Muscle of arm (tissue), 14 donors: ENCODE measurements at places on chromosomes 5 and 9.
A peak's percentile ranks its signal among the peaks of the same experiment; 100 is the strongest.

GRCh38 chr9:121301881-121302286 lies 33.9 kb downstream of the GSN start:
- no peak for DNase-seq

DNA sequence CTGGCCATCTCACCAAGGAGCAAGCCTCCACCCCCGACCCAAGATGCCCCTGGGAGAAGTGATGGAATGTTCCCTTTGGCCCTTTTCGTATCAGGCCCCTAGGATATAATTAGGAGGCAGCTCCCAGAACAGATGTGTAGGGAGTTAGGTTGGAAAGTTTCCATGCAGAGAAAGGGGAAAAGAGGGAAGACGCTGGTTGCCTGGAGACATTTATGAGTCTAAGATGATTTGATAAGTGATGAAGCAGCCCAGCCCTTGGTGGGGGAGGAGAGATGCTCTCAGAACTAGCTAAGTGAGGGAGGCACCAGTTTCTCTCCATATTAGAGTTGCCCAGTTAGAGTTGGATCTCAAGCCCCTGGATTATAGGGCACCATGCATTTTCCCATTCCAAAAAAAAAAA lies 137.5 kb downstream of the GNA14 start:
- no peak for DNase-seq

- DNase-seq: peak; percentile 0
These were observed 269.9 kb downstream of the PRR16 start for GRCh38 chr5:120734033-120734432.

DNA sequence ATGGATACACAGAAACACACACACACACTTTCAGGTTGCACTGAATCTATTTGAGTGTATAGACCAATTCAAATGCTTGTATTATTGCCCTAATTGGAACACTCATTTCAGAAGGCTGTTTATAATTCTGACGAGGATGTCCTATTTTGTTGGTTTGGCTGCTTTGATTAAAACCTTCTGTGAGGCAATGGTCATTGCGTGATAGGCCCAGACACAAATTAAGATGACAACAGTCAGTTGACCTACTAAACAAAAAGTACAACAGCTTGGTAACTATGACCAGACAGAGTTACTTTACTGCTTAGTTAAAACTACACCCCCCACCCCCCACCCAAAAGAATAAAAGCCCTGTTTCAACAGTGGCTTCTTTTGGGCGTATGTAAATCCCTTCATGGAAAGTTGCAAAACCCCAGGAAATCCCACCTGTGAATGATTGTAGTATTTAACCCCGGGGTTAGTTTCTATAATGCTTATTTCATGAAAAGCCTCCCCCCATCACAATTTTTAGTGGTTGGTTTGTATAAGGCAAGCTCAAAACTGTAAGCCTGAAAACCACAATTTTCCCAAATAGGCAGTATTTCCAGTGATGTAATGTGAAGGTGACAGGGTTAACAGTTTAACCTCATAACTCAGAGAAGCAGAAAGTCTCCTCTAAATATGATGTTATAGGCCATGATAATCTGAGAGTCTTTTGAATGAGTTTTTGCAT lies 340.8 kb downstream of the FGF10 start:
- DNase-seq: no peak

- no peak for DNase-seq
These were observed 78.6 kb downstream of the ANXA1 start for GRCh38 chr9:73230251-73230650.

DNA sequence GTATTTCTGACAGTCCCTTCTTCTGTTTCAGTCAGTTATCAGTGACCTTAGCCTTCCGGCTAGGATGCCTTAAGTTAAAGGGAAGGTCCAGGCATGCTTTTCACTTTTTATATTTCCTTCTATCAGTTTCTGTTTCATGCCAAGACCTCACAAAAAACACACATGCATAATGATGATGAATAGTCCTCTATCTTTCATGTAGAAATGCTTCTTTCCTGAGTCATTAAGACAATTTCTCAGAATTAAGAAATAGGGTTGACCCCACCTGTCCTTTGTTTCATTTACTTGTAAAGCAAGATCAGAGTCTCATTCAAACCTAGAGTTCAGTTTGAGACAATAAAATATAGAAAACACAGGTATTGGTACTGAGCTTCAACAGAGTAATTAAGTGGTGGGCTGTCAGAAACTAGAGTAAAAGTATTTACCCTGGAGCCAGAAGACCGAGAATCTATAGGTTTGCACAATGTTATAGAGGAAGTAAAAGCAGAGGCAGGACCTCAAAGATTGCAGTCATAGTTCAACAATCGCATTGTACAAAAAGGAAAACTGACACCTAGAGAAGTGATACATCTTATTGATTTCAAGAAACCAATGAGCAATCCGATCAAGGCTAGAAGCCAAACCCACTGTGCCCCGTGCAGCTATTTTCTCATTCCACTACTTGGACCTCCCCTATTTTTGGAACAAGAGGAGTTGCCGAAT lies 118.7 kb upstream of the PUM3 start:
- DNase-seq: no peak

- no peak for DNase-seq
These were observed 449.1 kb downstream of the PSAT1 start for GRCh38 chr9:78746010-78746409.

- DNase-seq: no peak
These were observed 132.2 kb downstream of the EBF1 start for GRCh38 chr5:158967541-158967940.

- no peak for DNase-seq
These were observed 11.9 kb upstream of the GM2A start for GRCh38 chr5:151240924-151241635.

GRCh38 chr5:59569158-59569557 lies 324.4 kb downstream of the PDE4D start:
- DNase-seq: no peak

DNA sequence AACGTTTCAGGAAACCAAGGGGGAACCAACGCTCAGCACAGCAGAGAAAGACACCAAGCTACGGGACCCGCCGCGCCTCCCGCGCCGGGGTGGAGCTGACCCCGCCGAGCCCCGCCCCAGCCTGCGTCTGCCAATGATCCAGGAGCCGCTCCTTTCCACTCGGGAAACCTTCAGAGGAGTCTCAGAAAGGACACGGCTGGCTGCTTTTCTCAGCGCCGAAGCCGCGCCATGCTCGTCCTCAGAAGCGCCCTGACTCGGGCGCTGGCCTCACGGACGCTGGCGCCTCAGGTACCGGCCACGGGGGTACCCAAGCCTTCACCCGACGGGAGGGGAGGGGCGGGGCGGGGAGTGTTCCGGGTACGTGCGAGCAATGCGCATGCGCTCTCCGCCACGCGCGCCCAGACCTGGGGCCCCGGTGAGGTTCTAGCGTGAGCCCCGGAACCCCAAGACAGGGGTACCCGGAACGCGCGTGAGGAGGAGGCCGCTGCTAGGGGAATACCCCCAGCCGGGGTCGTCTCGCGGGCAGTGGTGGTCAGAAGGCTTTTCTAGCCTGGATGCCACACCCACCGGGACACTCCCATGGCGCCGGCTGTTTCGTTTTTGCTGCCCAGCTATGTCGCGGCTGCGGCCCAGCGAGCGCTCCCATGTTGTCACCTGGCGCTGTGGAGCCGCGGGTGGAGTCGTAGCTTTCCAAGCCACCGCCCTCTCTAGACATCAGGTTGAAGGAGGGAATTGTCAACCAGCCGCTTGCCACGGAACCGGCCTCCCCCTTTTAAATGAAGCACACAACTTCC lies at the start of gene NIPSNAP3A:
Gene NIPSNAP3A, plus strand, starts transcription at position 119 of the 794 bp plus-strand sequence. Its CDS starts 110 bp downstream, at position 229.
- DNase-seq: peak; percentile 88

GRCh38 chr9:77968506-77968905 lies 63.1 kb downstream of the GNAQ start:
- DNase-seq: no peak

DNA sequence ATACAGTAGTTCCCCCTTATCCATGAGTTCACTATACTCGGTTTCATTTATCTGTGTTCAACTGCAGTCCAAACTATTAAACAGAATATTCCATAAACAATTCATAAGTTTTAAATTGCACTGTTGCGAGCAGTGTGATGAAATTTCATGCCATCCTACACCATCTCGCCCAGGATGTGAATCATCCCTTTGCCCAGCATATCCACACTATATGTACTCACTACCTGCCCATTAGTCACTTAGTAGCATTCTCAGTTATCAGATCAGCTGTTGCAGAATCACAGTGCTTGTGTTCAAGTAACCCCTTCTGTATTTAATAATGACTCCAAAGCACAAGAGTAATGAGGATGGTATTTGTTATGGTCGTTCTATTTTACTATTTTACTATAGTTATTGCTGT lies 51.5 kb downstream of the SHOC1 start:
- no peak for DNase-seq

GRCh38 chr9:93128011-93128714 lies 5.9 kb downstream of the NINJ1 start:
- no peak for DNase-seq

DNA sequence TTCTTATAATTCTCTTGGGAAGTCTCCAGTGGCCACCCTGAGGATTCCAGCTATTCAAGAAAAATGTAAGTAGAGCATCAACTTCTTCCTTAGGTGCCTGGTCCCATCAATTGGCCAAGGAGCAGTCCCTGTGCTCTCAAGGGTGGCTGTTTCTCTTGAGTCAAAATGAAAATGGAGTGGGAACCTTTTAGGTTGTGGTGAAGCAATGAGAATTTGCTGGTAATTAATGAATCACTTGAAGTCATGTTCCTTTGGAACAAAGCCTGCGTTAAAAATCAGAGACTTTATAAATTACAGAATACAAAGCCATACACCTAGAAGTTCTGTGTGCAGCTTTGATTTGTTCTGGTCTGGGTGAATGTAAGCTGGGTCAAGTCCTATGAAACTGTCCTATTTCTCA lies 48.9 kb downstream of the IL31RA start:
- DNase-seq: no peak

- DNase-seq: no peak
These were observed 691.2 kb downstream of the TLR4 start for GRCh38 chr9:118395415-118395814.

DNA sequence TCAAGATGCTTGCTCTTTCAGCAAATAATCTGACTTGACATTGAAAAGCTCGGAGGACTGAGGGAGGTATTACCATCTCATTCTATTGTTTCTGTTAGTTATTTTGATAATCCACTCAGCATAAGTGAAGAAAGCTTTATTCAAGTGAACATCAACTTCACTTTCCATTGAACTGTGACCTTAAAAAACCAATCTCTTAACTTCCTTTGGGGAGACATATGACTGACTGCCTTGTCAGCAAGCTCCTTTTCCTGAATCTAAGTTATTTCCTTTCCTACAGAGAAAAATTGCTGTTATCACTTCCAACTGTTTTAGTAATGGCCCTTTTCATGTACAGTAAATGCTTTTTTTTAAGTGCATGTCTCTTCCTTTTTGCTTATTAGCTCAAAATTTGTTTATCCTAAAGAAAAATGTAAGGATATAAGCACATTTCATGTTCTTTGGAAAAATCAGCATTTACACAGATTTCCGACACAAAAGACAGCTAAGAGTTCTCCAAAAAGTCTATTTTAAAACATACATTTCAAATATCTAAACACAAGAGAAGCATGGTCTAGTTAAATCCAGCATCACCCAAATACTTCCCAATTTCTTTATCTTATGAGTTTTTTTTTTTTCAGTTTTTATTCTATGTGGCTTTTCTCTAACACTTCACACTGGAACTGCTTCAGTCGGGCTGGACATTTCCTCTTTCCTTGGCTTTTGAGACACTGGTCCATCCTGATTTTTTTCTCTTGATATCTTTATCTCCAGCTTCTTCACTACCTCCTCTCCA lies 117.9 kb upstream of the DAB2 start:
- DNase-seq: no peak

GRCh38 chr9:8555762-8556500 lies 756.4 kb upstream of the DMAC1 start:
- peak; percentile 88 for DNase-seq

DNA sequence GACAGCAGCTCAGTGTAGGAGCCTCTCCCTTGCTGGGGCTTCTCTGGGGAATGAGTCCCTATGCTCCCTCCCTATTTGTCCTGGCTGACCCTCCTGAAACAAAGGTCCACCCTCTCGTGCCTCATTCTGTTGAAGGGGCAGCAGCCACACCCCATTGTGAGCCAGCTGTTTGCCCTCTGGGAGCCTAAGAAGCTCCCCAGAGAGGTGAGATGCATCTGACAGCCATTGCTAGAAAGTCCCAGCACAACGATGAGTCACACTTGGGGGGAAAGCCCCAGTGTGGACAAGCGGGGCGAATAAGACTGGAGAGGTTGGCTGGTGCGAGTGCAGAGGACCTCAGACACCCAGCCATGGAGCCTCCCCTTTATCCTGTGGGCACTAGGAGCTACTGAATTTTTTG lies 101.4 kb downstream of the PPARGC1B start:
- no peak for DNase-seq

- no peak for DNase-seq
These were observed 38.4 kb downstream of the SPIN1 start for GRCh38 chr9:88426651-88427050.

- DNase-seq: no peak
These were observed 161.2 kb upstream of the PITX1 start for GRCh38 chr5:135195270-135195608.

DNA sequence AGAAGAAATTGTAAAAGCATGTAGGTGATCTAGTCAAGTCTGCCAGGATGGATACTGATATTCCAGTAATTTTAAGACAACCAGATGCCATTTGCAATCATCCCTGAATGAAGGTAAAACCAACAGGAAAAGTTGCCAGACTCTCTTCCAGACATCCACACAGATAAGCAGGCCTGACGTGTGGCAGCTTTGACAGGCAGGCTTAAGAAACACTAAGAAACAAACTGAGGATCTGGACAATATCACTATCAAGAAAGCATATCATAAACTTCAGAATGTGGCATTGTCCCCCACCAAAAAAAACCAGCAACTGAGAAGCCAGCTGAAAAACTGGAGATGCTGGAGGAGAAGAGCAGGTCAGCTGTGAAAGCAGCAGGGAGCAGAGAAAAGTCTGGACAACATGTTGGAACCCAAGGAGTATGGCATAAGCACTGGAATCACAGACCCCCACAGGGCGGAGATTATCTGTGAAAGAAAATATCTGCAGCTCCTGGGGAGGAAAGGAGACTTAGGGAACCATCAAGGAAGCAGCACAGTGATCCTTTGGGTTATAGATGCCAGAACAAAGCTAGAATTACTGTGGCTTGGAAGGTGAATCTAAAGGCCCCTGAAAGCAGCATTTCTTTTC lies 307.0 kb downstream of the CWC27 start:
- no peak for DNase-seq
